ENCODE measurements at places on chromosomes 2 and 18.

DNA sequence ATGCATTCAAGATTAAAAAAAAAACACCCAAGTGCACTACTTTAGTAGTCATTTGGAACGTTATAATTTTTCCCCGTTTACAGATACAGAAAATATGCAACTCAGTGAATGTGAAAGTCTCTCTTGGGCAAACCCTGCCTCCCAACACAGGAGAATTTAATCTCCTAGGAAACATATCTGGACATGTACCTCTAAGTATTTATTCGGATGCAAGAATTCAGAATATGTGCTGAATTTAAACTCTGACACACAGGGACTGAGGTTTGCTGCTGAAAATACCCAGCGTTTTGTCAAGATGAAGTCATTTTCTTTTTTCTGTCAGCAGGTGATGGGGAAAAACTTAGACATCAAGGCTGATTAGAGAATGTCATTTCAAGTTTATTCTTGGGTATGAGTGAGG lies 105.4 kb downstream of the ACKR3 start:
- DNase-seq: no peak

GRCh38 chr18:64260810-64261209 lies 111.9 kb upstream of the LINC00305 start:
- DNase-seq: no peak

DNA sequence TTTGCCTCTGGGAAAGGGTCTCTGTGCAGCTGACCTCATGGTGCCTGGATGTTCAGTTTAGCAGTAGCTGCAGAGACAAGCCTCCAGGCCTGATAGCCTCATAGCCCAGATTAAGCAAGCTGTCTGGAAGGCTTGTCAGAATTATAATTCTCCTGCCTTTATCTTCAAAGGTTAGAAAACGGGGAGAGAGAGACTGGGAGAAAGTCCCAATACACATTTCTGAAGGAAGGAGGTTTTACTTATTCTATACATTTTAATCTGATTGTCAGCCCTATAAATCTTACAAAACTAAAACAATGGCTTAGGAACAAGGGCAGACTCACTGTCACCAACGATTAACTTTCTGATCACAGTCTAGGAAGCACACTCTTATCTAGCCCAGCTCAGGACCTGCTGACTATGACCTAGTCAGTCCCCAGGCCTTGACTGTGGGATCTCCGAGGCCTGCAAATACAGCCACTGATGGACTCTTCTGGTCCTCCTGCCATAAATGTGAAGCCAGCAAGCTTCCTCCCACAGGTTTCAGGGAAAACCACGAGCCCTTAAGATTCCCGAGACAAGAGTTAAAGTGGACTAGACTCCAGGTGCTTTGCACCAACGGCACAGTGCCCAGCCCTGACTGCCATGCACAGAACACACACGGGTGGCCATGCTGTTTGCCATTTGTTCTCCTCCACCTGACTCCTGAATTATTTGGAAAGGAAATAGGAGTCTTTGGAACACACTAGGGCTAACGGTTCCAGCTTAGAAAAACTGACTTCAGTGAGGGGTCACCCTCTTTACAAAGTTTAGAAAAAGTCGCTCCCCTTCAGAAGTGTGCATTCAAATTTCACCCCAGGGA lies 111.4 kb upstream of the SMAD7 start:
- no peak for DNase-seq

- DNase-seq: no peak
Observed at GRCh38 chr2:68739595-68740399, 5.2 kb downstream of the ARHGAP25 start.

DNA sequence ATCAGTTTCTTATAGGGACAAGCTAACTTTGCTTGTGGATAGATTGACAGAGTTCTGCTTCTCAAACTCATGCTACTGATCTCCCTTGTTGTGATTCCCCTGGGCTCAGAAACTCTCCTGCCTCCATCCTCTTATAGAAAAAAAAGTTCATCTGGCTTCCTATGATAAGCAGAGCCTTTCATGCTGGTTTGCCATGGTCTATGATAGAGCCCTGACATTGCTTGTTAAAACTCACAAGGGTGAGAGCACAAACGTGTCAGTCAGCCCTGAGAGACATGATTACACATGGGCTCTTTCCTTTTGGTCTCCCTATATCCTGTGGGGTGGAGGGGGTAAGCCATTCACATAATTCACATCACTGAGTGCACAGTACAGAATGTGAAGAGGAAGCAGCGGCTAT lies 121.8 kb downstream of the TDRD15 start:
- no peak for DNase-seq

GRCh38 chr2:11701751-11702301 lies 31.8 kb upstream of the NTSR2 start:
- no peak for DNase-seq

- no peak for DNase-seq
Observed at GRCh38 chr2:10720306-10720705, 1.1 kb upstream of the ATP6V1C2 start.

GRCh38 chr2:64537991-64538390 lies 13.9 kb downstream of the AFTPH start:
- no peak for DNase-seq
